Aorta (tissue), 5 donors: ENCODE measurements at places on chromosomes 2 and 18. TPM values are rescaled to one million over a fixed set of nuclear protein-coding genes. Genes with fewer than 3 reads are reported as not detected.
A peak's percentile ranks its signal among the peaks of the same experiment; 100 is the strongest.

- H3K36me3 ChIP-seq, result peaks cover 8% of the 10 kb centered on the region
- DNase-seq, result peak; percentile 83
- H3K4me3 ChIP-seq, result peak overlapping the region; percentile 58
Measured at GRCh38 chr2:95158891-95159619, 593 bp downstream of the ZNF514 start.

DNA sequence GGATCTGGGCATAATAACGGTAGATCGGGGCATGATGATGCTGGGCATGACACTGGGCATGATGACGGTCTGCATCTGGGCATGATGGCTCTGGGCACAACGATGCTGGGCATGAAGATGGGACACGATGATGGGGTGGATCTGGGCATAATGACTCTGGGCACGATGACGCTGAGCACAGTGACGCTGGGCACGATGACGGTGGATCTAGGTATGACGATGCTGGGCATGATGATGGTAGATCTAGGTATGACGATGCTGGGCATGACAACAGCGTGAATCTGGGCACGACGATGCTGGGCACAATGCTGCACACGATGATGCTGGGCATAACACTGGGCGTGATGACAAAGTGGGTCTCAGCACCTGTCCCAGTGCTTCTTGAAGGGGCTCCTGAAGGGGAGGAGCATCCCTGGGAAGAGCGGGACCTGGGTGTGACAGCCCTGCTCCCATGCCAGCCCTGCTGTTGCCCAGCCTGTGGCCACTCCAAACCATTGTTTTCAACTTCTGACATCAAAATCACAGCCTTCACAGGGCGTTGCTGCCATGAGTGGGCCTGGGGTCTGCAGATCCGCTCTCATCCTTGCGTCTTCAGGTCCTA is 30.4 kb upstream of the ALLC start:
- no peaks in the 10 kb centered on the region for H3K36me3 ChIP-seq
- H3K27ac ChIP-seq, result no peak overlapping the region
- no peak overlapping the region for H3K4me3 ChIP-seq
- H3K27me3 ChIP-seq, result no peaks in the 10 kb centered on the region
- DNase-seq, result no peak

- H3K4me1 ChIP-seq, result peaks cover 10% of the 10 kb centered on the region
- H3K27me3 ChIP-seq, result no peaks in the 10 kb centered on the region
- H3K36me3 ChIP-seq, result no peaks in the 10 kb centered on the region
- no peak overlapping the region for H3K27ac ChIP-seq
- no peak for DNase-seq
- no peak overlapping the region for H3K4me3 ChIP-seq
Measured at GRCh38 chr2:143720095-143720664, 591.0 kb downstream of the ARHGAP15 start.

DNA sequence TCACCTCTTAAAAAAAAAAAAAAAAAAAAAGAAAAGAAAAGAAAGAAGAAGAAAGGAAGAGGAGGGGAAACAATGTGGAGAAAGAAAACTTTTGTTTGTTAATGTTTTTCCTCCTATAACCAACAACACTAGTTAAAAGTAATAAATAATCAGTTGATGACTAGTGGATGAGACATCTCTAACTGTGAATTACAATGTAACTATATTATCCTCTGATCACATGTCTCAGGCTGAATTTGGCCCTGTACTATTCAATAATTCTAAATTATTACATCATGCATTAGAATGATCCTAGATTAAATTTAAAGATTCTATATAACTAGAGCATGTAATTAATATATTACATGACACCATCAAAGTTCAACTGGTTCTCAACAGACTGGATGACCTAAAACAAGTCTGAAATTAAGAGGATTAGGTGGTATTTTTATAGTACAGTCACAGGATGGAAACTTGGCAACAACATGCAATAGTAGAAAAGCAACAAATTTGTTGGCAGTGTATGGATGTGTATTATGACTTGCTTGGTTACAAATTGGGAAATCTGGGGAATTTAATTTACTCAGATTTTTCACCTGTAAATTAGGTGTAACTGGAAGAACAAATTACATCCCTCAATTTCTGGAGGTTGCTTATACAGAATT is 269.3 kb upstream of the SETBP1 start:
- no peaks in the 10 kb centered on the region for H3K4me1 ChIP-seq
- H3K27ac ChIP-seq, result no peak overlapping the region
- no peaks in the 10 kb centered on the region for H3K36me3 ChIP-seq
- H3K27me3 ChIP-seq, result no peaks in the 10 kb centered on the region
- no peak for DNase-seq

DNA sequence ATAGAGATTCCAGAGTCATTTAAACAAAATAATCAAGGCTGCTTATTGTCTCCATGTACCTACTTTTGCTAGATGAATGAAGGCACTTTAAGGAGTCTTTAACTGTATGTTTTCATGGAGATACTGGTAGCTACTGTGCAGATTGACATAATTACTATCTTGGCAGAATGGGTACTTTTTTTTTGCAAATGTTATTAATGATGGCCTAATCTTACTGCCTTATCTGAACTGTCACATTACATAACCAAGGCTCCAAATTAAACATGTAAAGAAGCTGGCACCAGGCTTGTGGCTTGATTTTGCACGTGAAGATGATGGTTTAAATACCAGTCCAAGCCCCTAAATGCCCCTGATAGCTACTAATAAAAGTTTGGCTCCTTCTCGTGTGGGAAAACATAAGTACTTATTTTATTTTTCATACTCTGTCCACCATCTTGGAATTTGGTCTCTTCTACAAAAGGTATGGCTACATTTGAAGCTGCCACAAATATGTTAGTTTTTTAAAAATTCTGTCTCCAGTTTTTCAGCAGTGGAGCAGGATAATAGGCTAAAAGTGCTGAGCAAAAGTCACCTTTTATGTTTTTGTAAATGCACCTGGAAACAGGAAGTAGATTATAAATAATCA is 4.1 kb downstream of the TRIB2 start:
- H3K4me1 ChIP-seq, result no peaks in the 10 kb centered on the region
- H3K27me3 ChIP-seq, result no peaks in the 10 kb centered on the region
- no peaks in the 10 kb centered on the region for H3K36me3 ChIP-seq
- no peak overlapping the region for H3K27ac ChIP-seq

DNA sequence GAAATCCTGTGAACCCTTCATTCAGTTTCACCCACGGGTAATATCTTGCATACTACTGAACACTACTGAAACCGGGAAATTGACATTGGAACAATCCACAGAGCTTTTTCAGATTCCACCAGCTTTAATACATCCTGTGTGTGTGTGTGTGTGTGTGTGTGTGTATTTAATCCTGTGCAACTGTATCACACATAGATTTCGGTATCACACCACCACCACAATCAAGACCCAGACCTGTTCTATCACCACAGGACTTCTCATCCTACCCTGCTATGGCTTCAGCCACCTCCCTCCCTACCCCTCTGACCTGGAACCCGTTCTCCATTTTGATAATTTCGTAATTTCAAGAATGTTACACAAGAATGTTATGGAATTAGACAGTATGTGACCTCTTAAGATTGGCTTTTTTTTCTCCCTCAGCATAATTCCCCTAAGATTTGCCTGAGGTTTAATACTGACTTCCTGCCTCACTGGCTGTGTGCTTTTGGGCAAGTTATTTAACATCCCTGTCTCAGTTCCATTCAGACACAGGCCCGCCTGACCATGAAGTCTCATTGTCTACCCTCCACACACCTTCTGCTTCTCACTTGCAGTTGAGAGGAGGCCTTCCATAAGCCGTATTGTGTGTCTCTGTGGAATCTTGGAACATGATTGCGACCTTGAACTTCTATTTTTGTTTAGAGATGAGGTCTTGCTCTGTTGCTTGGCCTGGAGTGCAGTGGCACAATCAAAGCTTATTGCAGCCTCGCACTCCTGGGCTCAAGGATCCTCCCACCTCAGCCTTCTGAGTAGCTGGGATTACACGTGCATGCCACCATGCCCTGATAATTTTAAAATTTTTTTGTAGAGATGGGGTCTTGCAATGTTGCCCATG is 14.4 kb upstream of the TMEM131 start:
- no peaks in the 10 kb centered on the region for H3K27me3 ChIP-seq
- H3K27ac ChIP-seq, result no peak overlapping the region
- H3K4me3 ChIP-seq, result no peak overlapping the region
- no peaks in the 10 kb centered on the region for H3K36me3 ChIP-seq
- no peaks in the 10 kb centered on the region for H3K4me1 ChIP-seq

- H3K4me3 ChIP-seq, result no peak overlapping the region
- no peaks in the 10 kb centered on the region for H3K4me1 ChIP-seq
- no peaks in the 10 kb centered on the region for H3K36me3 ChIP-seq
- DNase-seq, result peak; percentile 67
Measured at GRCh38 chr2:15939556-15939853, 845 bp upstream of the MYCN start.

DNA sequence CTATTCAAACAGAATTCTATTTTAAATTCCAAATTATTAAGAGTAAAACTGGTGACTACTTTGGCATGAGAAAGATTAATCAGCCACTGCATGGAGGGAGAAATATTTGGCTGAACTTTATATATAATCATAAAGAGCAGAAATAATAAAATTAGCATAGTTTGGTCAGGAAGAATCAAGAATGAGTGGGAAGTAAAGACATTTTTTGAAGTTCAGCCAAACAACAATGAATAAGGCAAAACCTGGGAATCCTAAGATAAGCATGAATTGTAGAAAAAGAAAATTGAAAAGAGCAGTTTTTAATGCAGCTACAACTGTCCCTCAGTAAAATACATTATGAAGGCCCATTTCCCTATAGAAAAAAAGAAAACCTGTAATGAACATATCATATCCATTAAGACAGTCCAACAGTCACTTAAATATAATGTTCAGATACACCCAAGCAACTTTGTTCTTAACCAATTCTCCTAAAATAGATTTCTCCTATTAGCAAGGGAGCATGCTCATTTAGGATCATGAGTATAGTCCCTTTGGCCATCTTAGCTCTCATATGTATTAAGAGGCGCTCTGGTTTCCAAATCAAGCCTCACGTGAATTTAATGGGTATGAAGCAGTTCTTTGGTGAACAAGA is 6.5 kb downstream of the TMEM17 start:
- H3K36me3 ChIP-seq, result no peaks in the 10 kb centered on the region
- no peaks in the 10 kb centered on the region for H3K4me1 ChIP-seq
- H3K27me3 ChIP-seq, result no peaks in the 10 kb centered on the region
- no peak for DNase-seq

DNA sequence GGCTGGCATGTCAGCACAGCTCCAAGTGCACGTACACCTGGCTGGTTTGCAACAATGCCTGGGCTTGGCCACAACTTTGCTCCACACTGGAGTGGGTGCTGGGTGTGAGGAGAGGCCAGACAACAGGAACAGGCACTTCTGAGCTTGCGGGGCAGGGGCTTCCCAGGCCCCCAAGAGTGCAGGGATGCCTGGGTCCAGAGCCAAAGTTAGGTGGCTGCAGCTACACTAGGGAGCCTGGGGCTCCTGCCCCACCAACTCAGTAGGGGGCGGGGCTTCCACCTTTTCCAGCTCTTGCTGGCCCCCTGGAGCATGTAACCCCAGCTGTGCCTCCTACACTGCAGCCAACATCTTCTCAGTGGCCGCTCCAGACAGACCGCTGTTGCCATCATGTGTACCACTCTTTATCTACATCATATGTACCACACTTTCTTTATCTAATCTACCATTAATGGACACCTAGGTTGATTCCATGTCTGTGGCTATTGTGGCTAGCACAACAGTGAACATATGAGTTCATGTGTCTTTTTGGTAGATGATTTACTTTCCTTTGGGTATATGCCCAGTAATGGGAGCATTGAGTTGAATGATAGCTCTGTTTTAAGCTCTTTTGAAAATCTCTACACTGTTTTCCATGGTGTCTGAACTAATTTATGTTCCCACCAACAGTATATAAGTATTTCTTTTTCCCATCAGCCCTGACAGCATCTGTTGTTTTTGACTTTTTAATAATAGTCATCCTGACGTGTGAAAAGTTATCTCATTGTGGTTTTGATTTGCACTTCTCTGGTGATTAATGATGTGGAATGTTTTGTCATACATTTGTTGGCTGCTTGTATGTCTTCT is 87.9 kb downstream of the ZNF804A start:
- H3K36me3 ChIP-seq, result no peaks in the 10 kb centered on the region
- no peak overlapping the region for H3K4me3 ChIP-seq
- H3K27me3 ChIP-seq, result no peaks in the 10 kb centered on the region
- H3K4me1 ChIP-seq, result no peaks in the 10 kb centered on the region

DNA sequence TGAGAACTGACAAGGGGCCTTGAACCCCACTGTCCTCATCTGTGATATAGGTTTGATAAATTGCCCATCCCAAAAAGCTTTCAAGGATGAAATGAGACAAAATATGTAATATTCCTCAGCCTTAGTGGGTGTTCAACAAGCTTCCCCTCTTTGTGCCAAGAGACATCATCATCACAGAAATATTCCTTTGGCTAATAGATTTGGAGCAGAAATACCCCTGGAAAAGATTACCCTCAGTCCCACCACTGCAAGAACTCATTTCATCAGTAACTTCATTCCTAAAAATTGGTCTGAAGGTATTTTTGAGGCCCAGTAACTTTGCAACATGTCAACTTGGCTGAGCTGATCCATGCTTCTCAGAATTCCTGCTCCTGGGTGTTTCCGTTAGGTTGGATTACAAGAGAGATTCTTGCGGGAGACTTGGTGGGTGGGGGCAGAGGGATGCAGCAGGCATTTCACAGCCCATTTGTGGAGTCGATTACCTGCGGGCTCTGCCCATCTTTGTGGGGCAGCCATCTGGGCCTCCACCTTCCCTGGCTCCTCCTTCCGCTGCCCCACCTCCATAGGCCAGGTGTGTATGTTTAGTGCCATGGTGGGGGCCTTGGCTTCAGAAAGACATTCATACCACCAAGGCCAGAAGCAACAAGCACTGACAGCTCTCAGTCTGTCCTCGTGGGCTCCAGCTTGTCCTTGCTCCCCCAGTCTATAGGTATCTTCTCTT is 263.9 kb downstream of the GLI2 start:
- H3K4me1 ChIP-seq, result no peaks in the 10 kb centered on the region

DNA sequence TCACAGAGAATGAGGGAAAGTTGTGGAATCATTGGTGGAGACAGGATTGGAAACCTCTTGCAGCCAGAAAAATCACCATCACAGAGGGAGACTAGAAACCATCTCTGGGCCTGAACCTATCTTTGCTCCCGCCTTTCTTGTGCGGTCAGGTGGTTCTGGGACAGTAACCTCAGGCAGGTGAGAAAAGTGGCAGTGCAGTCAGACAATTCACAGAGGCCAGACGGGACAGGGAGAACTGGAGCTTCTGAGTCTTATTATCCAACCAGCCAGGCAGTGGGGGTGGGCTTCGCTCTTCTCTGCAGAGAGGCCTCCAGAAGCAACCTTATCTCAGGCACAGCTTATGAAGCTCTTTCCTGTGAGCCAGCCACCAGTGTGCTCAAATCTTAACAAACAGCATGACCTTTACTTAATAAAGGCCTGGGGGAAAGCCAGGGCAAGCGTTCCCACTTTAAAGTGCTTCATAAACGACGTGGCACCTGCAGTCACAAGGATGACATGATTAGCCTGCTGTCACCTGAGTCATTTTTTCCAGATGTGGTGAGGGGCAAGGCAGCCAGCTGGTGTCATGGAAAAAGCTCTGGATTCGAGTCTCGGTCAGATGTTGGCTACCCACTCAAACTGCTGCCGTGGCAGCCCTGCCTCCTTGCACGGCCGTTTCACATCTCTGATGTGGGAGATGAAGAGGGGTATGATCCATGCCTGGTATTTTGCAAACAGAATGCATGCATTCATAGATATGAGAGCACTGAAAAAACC is 109.7 kb downstream of the B3GNT2 start:
- no peaks in the 10 kb centered on the region for H3K27me3 ChIP-seq
- no peak overlapping the region for H3K27ac ChIP-seq
- no peaks in the 10 kb centered on the region for H3K36me3 ChIP-seq
- no peaks in the 10 kb centered on the region for H3K4me1 ChIP-seq

Gene ADGRF3
- not detected for total RNA-seq

Gene RPRM
- 1.1 TPM for total RNA-seq

Gene ANKRD30BL
- not detected for total RNA-seq

Gene ZNF532
- total RNA-seq, result 183 TPM

Gene ADAM23
- 11.1 TPM for total RNA-seq
